Fibroblast of skin of left biceps (primary cell): ENCODE measurements at places on chromosomes 3 and 15.

- DNase-seq = no peak
Measured at GRCh38 chr3:141111364-141112155, 60.4 kb downstream of the SPSB4 start.

- no peak for DNase-seq
Measured at GRCh38 chr3:171978390-171978789, 61.0 kb upstream of the FNDC3B start.

- DNase-seq = no peak
Measured at GRCh38 chr3:168331756-168332155, 236.0 kb upstream of the GOLIM4 start.

GRCh38 chr15:99511866-99512661 lies 53.7 kb upstream of the MEF2A start:
- DNase-seq = no peak

DNA sequence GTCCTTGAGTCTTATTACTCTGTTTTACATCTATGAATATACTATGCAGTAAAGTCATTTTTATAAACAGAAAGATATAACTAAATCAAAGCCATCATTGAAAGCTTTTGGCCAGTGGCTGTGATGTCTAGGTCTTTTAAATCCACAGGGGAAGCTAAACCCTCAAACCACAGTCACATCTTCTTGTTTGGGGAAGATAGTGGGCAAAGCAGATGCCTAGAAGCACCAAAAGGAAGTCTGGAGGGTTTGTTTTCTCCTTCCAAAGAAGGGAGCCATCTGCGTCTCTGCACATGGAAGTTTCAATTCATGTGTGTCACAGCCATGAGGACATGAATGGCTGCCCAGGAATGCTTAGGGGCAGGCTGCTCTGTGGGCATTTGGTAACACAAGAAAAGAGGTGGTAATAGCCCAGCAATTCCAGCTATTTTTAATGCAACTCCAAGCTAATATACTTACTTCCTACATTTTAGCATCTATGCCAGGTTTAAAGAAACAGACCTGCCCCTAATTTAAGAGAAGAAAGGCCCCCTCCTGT lies 322.2 kb downstream of the SLC9A9 start:
- DNase-seq = no peak

GRCh38 chr3:76673171-76673570 lies 366.7 kb upstream of the ROBO2 start:
- DNase-seq = no peak

DNA sequence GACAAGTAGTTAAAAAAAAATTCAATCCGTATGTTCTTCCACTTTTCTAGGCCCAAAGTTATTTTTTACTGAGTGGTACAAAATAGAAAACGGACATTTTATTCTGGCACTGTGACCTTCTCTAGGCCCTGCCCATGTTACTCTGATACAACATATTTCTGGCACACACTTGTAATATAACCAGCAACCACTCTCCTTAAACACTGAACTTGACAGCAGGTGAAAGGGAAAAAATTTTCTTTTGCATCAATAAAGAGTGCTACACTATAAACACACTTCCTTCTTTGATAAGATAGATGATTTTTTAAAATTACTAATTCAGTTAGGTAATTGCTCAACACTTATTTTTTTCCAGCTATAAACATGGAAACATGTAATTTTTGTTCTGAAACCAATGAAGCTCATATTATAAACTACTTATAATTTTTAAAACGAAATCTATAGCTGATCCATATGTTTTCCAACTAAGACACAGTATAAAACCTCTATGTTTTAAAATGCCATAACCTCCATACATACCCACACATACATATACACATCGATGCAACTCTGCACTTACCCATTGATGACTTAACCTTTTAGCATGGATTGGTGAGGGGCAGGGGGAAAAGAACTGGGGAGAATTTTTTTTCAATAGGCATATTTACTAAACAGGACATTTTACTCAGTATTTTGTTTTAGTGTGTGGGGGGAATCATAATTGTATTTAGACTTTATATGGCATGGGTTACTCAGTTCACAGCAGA lies 5.3 kb upstream of the CTNNB1 start:
- no peak for DNase-seq

DNA sequence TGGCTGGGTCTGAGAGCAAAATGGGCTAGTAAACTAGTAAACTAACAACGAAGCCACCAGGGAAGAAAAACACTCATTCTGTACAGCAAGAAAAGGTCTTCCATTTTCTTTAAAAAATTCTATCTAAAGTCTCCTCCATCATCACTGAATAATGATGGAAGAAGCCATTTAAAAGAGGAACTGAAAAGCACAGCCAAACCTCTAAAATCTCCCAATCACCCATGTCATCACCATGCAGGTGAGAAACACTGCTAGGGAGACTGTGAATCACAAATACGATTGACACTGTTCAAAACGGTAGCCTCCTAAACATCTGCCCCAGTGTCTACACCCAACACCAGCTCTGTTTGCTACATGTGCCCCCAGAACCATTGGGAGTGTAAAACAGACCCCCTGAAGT lies 140.4 kb downstream of the RORA start:
- DNase-seq = no peak

DNA sequence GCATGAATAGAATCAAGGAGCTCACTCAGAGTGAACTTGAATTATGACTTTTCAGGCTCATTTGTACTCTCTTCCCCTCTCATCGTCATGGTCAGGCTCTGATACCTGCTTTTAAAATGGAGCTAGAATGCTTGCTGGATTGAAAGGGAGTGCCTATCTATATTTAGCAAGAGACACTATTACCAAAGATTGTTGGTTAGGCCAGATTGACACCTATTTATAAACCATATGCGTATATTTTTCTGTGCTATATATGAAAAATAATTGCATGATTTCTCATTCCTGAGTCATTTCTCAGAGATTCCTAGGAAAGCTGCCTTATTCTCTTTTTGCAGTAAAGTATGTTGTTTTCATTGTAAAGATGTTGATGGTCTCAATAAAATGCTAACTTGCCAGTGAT lies 9.6 kb downstream of the CCNDBP1 start:
- DNase-seq = no peak

DNA sequence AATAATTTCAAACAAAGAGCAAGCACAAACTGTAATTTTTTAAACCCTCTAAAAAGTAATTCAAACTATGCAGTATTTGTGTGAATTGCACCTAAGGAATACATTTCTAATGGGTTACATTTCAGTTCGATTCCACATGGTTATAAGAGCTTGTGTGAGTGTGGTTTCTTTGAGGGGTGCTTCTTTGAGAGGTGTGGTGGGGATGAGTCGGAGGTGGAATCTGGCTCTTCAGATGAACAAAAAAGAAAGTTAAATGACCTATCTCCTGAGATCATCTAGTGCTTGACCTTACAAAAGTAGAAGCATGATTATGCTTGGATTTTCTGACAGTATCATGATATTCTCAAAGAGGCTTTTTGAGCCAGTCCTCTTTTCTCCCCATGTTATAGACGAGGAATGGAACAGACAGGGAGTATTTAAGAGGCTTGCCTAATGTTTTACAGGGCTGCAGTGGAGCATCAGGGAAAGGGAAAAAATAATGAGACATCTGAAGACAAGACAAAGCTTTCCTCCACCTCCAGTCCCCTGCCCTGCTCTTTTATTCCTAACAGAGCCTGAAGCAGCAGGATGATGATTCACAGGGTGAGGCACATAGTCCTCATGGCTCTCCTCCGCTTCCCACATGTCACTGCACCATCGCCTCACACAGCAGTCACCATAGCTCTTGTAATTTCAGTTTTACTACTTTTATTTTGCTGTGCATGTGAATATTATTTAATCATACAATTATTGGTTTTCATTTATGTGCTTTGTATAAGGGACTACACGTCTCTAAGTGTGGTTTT lies 82.0 kb downstream of the LYSMD4 start:
- no peak for DNase-seq

GRCh38 chr3:87287011-87287410 lies 10.6 kb upstream of the POU1F1 start:
- no peak for DNase-seq

- DNase-seq = no peak
Measured at GRCh38 chr3:79172241-79172640, 595.6 kb downstream of the ROBO1 start.

GRCh38 chr3:61177450-61177849 lies 73.8 kb downstream of the FHIT start:
- DNase-seq = no peak

GRCh38 chr15:65334586-65335231 lies 30.2 kb downstream of the RNU5B-1 start:
- DNase-seq = no peak

- peak; percentile 74 for DNase-seq
Measured at GRCh38 chr15:45641374-45641781, 6.5 kb downstream of the SQOR start.

- DNase-seq = no peak
Measured at GRCh38 chr3:50395070-50395860, 35.9 kb upstream of the TMEM115 start.

DNA sequence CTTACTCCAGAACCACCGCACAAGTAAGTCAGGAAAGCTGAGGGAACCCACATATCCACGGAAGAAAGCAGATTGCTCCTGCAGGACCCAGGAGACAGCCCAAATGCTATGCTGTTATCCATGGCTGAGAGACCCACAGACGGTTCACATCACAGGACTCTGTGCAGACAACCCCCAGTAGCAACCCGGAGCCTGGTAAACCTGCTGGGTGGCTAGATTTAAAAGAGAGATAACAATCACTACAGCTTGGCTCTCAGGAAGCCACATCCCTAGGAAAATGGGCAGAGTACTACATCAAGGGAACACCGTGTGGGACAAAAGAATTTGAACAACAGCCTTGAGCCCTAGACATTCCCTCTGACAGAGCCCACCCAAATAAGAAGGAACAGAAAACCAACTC lies 13.8 kb upstream of the TRIM42 start:
- DNase-seq = no peak

DNA sequence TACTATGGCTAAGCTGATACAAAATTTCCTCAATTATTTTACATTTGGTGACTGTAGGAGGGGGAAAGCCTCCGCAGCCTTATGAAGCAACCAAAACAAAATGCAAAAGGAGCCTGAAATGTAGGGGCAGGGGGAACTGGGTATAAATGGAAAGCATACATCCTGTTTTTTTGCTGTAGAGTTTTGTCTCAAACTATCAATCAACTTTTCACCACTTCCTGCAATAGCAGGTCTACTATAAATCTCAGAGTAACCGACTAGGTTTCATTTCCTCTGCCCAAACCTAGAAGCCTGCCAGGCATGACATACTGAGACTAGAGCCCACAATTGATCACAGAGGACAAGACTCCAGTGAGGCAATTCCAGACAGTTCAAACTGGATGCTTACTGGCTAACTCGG lies 91.3 kb downstream of the SHQ1 start:
- peak; percentile 5 for DNase-seq

DNA sequence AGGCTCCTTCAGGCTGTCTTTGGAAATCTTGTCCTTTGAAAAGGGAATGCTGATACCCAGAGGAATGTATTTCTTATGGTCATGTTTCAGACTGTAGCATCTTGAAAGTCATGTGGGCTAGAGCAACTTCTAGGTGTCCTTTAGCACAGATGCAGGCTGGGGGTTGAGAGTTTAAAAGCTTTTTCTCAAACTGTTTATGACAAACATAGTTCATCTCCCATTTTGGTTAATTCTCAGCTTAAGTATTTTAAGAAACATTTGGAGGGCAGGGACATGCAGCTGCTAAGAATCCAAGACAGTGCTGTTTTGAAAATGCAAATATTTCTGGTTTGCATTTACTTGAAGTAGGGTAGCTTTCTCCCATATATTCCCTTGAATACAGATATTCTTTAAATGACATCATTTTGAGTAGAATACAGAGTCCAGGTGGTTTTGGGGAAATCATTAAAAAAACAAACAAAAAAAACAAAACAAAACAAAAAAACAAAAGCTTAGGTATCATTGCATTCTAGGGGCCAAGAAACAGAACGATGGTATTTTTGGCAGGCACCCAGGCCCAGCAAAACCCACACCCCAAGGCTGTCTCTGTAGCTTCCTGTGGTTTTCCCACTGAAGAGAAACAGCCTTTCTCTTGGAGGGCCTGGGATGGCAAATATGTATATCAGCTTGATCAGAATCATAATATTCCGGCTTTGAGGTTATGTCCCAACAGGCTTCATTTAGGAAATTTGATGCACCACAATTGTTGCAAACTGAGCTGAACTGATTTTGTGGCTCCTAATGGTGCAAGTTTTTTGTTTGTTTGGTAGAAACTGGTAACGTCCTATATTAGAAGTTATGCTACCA lies 120.0 kb downstream of the ATG7 start:
- DNase-seq = peak; percentile 72

DNA sequence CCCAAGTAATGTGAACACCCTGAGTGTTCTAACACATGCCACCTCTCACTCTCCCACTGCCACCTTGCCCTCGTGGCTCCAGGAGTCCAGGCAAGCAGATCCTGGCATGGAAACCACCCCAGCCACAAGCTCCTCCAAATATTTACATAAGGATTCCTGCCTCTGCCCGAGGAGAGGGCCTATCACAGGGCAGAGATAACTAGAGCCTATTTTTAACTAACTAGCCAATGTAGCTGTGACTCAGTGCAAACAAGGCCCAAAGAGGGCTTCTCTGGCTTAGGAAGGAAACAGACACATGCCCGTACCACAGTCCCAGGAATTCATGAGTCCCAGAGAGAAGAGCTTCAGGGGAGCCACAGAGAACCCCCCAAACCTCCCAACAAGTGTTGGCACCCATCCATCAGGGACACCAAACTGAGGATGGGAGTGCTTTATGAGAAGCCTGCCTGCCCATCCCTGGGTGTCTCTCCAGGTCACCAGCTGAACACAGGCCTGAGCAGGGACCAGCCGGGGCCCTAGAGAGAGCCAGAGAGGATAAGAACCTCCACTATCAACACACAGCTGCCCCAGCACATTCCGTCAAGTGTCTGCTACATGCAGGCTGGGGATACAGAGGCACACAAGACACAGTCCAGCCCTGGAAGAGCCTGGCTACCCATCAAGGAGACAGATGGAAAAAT lies 9.2 kb downstream of the FYCO1 start:
- DNase-seq = no peak

DNA sequence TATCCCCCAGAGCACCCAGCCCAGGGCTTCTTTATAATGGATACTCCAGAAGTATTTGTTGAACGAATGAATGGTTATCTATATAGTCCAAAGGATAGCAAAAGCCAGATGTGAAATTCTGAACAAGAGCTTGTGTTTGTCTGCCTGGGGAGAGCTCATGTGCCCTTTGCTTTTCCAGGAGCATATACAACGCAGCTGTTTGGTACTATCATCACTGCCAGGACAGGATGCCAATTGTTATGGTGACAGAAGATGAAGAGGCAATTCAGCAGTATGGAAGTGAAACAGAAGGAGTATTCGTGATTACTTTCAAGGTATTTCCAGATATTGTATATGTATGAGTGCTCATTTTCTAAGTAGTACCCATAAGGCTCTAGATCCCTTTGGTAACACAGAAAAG lies 15.2 kb downstream of the DIS3L start:
- no peak for DNase-seq

DNA sequence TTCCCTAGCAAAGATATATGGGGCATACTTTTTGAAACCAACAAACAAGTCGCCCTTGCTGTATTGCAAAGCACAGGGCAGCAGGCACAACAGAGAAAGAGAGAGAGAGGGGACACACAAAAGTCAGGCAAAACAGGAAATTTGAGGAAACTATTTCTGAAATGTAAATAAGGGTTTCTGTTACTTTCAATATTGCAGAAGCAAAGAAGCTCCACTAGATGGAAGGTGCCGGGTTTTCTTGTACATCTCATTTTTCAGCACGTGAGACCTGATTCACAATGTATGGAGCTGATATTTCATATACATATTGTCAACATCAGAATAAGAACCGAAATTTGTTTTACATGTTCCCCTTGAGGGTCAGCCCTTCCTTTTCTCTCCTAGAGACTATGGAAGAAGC lies 127.4 kb downstream of the FOXP1 start:
- DNase-seq = no peak
